ENCODE measurements at places on chromosomes 3 and 15. TPM values are rescaled to one million over a fixed set of nuclear protein-coding genes. Genes with fewer than 3 reads are reported as not detected.

GRCh38 chr15:89669309-89669865 is 9.8 kb downstream of the PLIN1 start:
- no peaks in the 10 kb centered on the region for H3K36me3 ChIP-seq
- H3K27me3 ChIP-seq, result peaks cover 7% of the 10 kb centered on the region
- H3K27ac ChIP-seq, result no peak overlapping the region
- no peak for DNase-seq
- peaks cover 1% of the 10 kb centered on the region for H3K4me1 ChIP-seq

GRCh38 chr3:64358853-64359252 is 133.6 kb upstream of the PRICKLE2 start:
- no peak overlapping the region for H3K4me3 ChIP-seq
- no peaks in the 10 kb centered on the region for H3K36me3 ChIP-seq
- peaks cover 3% of the 10 kb centered on the region for H3K27me3 ChIP-seq
- DNase-seq, result no peak
- peaks cover 12% of the 10 kb centered on the region for H3K4me1 ChIP-seq
- H3K27ac ChIP-seq, result no peak overlapping the region

- peak; percentile 82 for DNase-seq
- H3K4me1 ChIP-seq, result peaks cover 51% of the 10 kb centered on the region
- peak overlapping the region; percentile 96 for H3K27ac ChIP-seq
- peaks cover 39% of the 10 kb centered on the region for H3K36me3 ChIP-seq
These were observed 1.3 kb downstream of the TLE3 start for GRCh38 chr15:70096215-70097062.

GRCh38 chr3:46372492-46373359 is 2.0 kb downstream of the CCR5 start:
- H3K36me3 ChIP-seq, result no peaks in the 10 kb centered on the region
- H3K4me1 ChIP-seq, result peaks cover 50% of the 10 kb centered on the region
- peak; percentile 38 for DNase-seq
- H3K4me3 ChIP-seq, result no peak overlapping the region
- H3K27me3 ChIP-seq, result peaks cover 44% of the 10 kb centered on the region
- no peak overlapping the region for H3K27ac ChIP-seq

GRCh38 chr3:94561094-94561493 is 498.2 kb downstream of the NSUN3 start:
- DNase-seq, result no peak
- no peaks in the 10 kb centered on the region for H3K27me3 ChIP-seq

- no peak overlapping the region for H3K4me3 ChIP-seq
- H3K27me3 ChIP-seq, result no peaks in the 10 kb centered on the region
- H3K27ac ChIP-seq, result no peak overlapping the region
- H3K4me1 ChIP-seq, result peaks cover 68% of the 10 kb centered on the region
- peaks cover 9% of the 10 kb centered on the region for H3K36me3 ChIP-seq
These were observed 337.3 kb downstream of the FOXP1 start for GRCh38 chr3:71245971-71246880.

- no peak overlapping the region for H3K4me3 ChIP-seq
- no peaks in the 10 kb centered on the region for H3K4me1 ChIP-seq
- H3K27me3 ChIP-seq, result no peaks in the 10 kb centered on the region
- no peak overlapping the region for H3K27ac ChIP-seq
These were observed 432.4 kb upstream of the ATP10A start for GRCh38 chr15:26295336-26296085.

DNA sequence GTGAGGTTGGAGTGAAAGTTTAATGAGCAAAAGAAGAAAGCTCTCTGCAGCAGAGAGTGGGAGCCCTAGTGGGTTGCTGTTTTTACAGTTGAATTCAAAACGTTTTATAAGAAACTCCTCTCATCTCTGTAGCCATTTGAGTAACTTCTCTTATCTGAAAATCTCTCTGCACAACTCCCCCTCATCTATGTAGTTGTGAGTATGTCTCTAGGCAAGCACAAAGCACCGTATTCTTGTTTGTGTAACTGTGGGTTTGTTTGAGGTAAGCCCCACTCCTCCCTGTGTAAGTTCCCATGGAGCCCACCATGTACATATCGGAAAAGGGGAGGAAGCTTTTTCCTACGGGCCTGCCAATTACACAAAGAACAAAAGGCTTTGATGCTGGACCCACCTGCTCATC is 56.5 kb upstream of the GOLGA6L2 start:
- no peaks in the 10 kb centered on the region for H3K27me3 ChIP-seq
- no peak overlapping the region for H3K27ac ChIP-seq
- H3K4me1 ChIP-seq, result no peaks in the 10 kb centered on the region
- DNase-seq, result no peak
- no peaks in the 10 kb centered on the region for H3K36me3 ChIP-seq

DNA sequence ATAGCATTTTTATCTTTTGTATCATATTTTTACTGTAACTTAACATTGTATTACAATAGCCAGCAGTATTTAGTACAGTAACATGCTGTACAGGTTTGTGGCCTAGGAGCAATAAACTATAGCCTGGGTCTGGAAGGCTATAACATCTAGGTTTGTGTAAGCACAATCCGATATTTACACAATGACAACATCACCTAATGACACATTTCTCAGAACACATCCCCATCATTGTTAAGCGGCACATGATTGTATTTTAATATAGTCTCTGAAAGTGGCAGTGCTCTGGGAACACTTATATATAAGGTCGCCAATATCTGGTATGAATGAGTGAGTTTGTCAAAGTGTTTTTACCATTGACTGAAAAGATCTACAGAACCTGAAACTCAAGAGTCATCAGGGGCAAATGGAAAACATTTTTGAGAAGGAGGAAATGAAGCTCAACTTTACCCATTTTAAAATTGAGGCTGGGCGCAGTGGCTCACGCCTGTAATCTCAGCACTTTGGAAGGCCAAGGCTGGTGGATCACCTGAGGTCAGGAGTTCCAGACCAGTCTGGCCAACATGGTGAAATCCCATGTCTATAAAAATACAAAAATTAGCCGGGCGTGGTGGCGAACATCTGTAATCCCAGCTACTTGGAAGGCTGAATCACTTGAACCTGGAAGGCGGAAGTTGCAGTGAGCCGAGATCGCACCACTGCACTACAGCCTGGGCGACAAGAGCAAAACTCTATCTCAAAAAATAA is 38.8 kb upstream of the TNFSF10 start:
- peaks cover 2% of the 10 kb centered on the region for H3K27me3 ChIP-seq
- peak overlapping the region; percentile 97 for H3K27ac ChIP-seq
- peak overlapping the region; percentile 59 for H3K4me3 ChIP-seq
- H3K36me3 ChIP-seq, result no peaks in the 10 kb centered on the region
- peaks cover 38% of the 10 kb centered on the region for H3K4me1 ChIP-seq

DNA sequence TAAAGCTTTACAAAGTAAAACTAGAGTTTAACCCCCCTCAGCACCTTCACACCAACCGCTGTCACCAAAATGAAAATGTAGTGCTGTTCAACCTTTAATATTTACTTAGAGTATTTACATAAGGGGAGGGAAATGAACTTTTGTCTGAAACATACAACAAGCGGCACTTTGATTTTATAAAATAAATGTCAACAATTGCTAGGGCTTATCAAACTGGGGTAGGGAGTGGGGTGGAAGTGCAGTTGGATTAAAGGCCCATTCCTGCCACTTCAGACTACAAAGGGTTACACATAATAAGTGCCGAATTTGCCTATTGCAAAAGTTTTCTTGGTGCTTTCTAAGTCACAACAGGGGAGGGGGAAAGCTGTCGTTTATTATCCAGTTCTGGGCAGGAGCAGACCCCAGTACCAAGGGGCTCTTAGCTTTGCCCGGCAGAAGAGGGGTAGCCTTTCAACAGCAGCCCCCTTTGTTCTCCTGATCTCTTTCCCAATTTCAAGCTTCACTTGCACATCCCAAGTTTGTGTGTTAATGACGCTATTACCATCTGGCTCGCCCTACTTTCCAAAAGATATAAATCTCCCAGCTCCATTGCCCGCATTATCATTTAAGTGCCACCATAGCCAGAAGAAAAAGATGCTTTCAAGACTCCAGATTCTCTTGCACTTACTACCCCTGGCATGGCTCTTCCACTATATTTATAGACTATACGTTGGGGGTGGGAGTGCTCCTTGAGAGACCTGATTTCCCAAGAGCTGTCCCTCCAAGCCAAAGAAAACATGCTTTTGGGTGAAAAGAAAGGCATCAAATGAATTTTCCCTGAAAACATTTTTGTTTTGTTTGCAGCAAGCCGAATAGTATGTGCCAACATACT is 17.0 kb downstream of the SOX2 start:
- peaks cover 72% of the 10 kb centered on the region for H3K27me3 ChIP-seq
- H3K4me1 ChIP-seq, result peaks cover 12% of the 10 kb centered on the region
- no peak overlapping the region for H3K4me3 ChIP-seq
- DNase-seq, result no peak

- peaks cover 87% of the 10 kb centered on the region for H3K36me3 ChIP-seq
- H3K27ac ChIP-seq, result peak overlapping the region; percentile 100
- peaks cover 45% of the 10 kb centered on the region for H3K4me1 ChIP-seq
- no peaks in the 10 kb centered on the region for H3K27me3 ChIP-seq
These were observed 5.3 kb downstream of the EIF4A2 start for GRCh38 chr3:186788482-186789370.

DNA sequence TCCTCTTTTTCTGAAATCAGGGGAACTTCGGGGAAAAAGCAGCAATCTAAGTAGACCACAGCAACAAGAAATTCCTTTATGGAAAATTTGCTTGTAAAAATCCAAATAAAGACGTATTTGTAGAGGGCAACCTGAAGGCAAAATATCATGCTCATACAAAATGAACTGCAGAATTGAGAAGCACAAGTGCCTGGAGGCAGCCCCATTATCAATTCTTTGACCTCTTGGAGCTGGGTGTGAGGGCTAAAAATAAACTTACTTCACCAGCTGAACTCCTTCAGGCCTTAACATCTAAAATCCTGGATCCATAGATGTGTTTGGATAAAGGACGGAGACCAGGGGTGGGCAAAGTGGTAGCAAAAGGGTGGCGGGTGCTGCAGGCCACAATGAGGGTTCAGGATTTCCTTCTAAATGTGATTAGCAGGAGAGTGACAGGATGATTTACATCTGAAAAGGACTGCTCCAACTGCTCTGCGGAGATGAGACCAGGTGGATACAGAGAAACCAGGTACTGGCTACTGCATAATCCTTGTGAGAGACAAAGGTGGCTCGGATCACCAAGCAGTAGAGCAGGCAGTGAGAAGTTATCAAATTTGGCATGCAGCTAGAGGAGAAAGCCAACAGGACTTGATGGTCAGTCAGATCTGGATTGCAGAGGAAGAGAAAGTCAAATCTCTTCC is 81.7 kb upstream of the TJP1 start:
- H3K27ac ChIP-seq, result no peak overlapping the region
- peaks cover 22% of the 10 kb centered on the region for H3K27me3 ChIP-seq
- no peak for DNase-seq
- H3K4me3 ChIP-seq, result no peak overlapping the region

DNA sequence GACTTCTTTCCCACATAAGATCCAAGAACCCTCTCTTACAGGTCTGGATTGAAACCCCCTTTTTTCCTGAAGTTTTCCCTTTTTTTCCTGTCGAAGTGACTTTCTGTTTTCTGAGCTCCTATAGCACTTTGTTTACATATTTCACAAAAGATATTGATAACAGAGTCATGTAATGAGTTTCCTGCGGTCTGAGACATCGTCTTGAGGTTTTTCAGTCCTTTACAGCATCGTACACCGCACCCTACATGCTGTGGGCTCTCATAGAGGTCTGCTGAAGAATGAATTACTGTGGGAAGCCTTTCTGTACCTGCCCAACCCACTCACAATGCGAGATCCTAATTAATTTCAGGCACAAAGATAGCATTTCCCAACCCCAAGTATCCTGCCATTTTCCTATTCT is 53.1 kb downstream of the MCF2L2 start:
- no peaks in the 10 kb centered on the region for H3K36me3 ChIP-seq
- no peak overlapping the region for H3K4me3 ChIP-seq
- no peak overlapping the region for H3K27ac ChIP-seq
- peaks cover 45% of the 10 kb centered on the region for H3K4me1 ChIP-seq
- H3K27me3 ChIP-seq, result no peaks in the 10 kb centered on the region

DNA sequence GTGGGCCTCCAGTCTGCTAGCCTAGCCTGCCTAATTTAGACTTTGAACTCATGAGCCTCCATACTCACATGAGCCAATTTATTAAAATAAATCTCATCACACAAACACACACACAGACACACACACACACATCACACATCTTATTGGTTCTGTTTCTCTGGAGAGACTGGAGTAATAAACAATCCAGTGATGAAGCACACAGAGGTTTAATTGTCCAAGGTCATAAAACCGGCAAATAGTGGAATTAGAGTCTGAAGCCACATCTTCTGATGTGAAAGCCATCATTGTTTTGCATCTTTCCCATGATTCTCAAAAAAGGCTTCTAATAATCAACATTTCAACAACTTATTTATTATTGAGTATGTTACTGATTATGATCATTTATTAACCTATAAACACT is 249.4 kb upstream of the KCNH8 start:
- no peak overlapping the region for H3K4me3 ChIP-seq
- DNase-seq, result no peak
- H3K36me3 ChIP-seq, result no peaks in the 10 kb centered on the region

GRCh38 chr15:60557191-60557618 is 78.3 kb upstream of the ICE2 start:
- peak overlapping the region; percentile 5 for H3K4me3 ChIP-seq
- H3K36me3 ChIP-seq, result peaks cover 20% of the 10 kb centered on the region
- no peak for DNase-seq
- H3K27me3 ChIP-seq, result no peaks in the 10 kb centered on the region

GRCh38 chr15:60395276-60396011 is 2.3 kb downstream of the ANXA2 start:
- peaks cover 10% of the 10 kb centered on the region for H3K36me3 ChIP-seq
- H3K4me1 ChIP-seq, result peaks cover 54% of the 10 kb centered on the region
- no peak for DNase-seq
- H3K27ac ChIP-seq, result no peak overlapping the region

- DNase-seq, result no peak
- H3K27me3 ChIP-seq, result peaks cover 8% of the 10 kb centered on the region
- no peak overlapping the region for H3K4me3 ChIP-seq
- H3K27ac ChIP-seq, result no peak overlapping the region
These were observed 221.2 kb upstream of the LINGO1 start for GRCh38 chr15:77853910-77854309.

- H3K27ac ChIP-seq, result peak overlapping the region; percentile 25
- no peaks in the 10 kb centered on the region for H3K36me3 ChIP-seq
- no peak overlapping the region for H3K4me3 ChIP-seq
- H3K4me1 ChIP-seq, result peaks cover 14% of the 10 kb centered on the region
- DNase-seq, result peak; percentile 55
- no peaks in the 10 kb centered on the region for H3K27me3 ChIP-seq
These were observed 40.5 kb downstream of the CCNL1 start for GRCh38 chr3:157119369-157119951.

GRCh38 chr3:67524046-67524445 is 130.4 kb downstream of the SUCLG2 start:
- no peak overlapping the region for H3K27ac ChIP-seq
- no peak for DNase-seq
- H3K36me3 ChIP-seq, result peaks cover 53% of the 10 kb centered on the region
- H3K27me3 ChIP-seq, result no peaks in the 10 kb centered on the region
- H3K4me1 ChIP-seq, result peaks cover 4% of the 10 kb centered on the region

FRMD5 gene
- 0.30 TPM for total RNA-seq

NOX5 gene
- total RNA-seq, result not detected

FAM43A gene
- 5.0 TPM for total RNA-seq

MEIS2 gene
- not detected for total RNA-seq

ATP2B2 gene
- not detected for total RNA-seq

IMPG2 gene
- 0.12 TPM for total RNA-seq

TMEM108 gene
- not detected for total RNA-seq

SENP8 gene
- 3.0 TPM for total RNA-seq
